KBM-7 (cell line): ENCODE measurements at places on chromosomes 6 and 20.

DNA sequence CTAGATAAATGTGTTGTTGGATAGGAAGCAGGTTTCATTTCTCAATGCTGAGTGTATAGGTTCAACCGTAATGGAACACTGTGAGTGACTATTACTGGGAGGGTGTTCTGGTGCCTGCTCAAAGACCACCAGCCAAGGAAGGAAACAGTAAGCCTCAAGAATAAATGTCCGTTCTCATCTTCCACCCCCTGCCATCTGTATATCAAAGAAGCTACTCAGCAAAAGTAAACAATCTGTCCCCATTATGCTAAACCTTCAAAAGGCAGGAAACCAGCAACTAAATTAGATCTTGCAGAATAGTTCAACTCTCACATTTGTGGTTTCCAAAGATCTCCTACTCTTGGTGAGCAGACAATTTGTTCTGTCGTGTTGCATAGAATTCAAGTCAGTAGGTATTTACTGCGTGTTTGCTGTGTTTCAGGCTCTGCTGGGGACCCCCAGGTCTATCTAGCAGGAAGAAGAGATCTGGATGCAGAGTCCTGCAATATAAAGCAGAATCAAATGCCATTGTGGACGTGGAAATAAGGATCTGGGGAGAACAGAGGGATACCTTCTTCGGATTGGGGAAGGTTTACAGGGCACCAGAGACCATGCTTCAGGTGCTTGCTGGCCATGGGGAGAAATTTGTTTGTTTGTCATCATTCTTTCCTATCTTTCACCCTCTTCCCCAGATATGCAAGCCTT lies 87.3 kb downstream of the SCML4 start:
- DNase-seq: no peak

- peak; percentile 59 for DNase-seq
These were observed 19.1 kb upstream of the CHMP4B start for GRCh38 chr20:33791959-33792597.

DNA sequence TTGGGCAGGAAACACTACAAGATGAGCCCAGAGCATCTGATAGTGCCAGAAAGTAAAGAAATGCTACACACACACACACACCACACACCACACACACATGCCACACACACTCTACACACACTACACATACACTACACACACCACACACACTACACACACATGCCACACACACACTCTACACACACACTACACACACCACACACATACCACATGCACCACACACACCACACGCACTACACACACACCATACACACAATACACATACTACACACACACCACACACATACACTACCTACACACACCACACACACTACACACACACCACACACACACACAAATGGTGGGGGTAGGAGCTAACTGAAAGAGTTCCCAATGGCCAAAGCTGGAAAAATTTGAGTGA lies 3.6 kb upstream of the TMEM74B start:
- no peak for DNase-seq

DNA sequence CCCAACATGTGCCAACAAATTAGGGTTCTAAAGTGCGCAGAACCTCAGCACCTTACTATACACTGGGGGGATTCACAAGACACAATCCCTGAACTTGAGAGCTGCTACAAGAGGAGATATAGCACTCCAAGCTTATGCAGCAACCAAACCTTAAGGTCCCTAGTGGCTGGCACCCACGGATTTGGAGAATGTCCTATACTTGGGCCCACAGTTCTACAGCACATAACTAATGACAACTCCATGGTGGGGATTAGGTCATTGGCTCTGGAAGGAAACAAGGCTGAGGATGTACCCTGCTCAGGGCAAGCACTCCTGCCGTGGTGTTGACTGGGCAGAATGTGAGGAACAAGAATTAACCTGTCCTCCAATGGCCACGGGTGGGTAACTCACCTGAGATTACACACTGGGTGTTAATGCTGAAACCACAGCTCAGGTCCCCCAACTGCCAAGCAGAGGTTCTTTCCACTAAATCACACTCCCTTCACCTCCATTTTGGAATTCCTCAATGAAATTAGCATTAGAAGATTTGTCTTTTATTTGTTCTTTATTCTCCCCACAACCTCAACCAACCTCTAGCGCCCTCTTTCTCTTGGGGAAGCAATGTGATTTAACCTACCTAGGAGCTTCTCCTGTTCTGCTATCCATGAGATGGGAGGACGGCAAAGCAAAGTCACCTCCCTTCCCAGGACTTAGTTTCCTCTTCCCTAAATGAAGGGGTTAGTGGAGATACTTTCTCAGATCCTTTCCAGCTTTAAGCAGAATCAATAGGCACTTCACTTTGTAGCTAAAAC lies 32.0 kb downstream of the TRERF1 start:
- no peak for DNase-seq
